Stimulated activated CD8-positive, alpha-beta memory T cell treated with anti-CD3 and anti-CD28 coated beads, Interleukin-12 subunit alpha, Interleukin-12 subunit beta, amount 100 ng/mL, for 4 hours (primary cell): ENCODE measurements at places on chromosomes 16 and 17.

DNA sequence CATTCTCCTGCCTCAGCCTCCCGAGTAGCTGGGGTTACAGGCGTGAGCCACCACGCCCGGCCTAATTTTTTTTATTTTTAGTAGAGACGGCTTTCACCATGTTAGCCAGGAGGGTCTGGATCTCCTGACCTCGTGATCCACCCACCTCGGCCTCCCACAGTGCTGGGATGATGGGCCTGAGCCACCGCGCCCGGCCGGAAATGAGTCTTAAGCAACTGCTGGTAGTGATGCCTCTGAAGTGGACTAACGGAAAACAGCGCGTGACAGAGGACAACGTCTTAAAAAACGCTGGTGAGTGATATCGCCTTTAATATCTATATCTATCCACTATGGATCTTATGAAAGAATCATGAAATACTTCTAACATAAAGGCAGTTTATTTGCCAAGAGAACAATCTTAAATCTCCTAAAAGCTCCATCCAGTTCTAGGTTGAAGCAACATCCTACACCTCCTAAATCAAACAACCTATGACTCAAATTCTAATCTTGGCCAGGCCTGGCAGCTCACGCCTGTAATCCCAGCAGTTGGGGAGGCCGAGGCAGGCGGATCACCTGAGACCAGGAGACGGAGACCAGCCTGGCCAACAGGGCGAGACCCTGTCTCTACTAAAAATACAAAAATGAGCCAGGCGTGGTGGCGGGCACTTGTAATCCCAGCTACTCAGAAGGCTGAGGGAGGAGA lies 69.8 kb downstream of the NXN start:
- no peak for DNase-seq

DNA sequence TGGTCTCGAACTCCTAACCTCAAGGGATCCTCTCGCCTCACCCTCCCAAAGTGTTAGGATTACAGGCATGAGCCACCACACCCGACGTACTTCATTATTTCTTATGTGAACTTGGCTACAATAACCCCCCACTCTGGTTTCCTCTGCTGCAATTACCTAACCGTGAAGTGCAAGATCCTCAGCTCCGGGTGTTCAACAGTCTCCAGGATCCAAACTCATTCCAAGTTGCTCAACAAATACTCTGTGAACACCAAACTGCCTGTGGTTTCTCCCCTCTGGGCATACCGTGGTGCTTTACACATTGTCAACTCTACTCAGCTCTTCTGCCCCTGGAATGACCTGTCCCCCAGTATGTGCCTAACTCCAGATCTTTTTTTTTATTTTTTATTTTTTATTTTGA lies 6.8 kb upstream of the SULT1A1 start:
- DNase-seq = no peak

GRCh38 chr17:50087246-50087911 lies 7.8 kb upstream of the PDK2 start:
- peak; percentile 51 for DNase-seq

- DNase-seq = no peak
Measured at GRCh38 chr17:83162035-83162745, 82.8 kb downstream of the METRNL start.

DNA sequence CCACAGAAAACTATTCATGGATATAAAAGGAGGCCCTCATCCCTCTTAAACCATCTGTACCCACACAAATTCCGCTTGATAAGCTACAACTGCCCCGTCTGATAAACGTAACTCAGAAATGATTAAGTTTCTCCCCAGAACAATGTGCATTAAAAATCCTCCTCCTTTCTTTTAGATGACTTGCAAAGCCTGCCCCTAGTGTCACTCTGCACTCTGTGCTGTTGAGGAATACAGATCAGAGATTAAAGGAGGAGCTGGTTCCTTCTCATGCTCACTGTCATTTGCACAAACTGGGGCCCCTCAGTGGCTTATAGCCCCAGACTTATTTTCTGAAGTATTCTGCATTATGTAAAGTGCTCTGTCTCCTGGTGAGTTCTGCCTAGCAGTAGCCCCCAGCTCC lies 33.3 kb downstream of the CDRT15 start:
- no peak for DNase-seq

- no peak for DNase-seq
Measured at GRCh38 chr16:11303405-11304138, 22.4 kb upstream of the PRM1 start.

DNA sequence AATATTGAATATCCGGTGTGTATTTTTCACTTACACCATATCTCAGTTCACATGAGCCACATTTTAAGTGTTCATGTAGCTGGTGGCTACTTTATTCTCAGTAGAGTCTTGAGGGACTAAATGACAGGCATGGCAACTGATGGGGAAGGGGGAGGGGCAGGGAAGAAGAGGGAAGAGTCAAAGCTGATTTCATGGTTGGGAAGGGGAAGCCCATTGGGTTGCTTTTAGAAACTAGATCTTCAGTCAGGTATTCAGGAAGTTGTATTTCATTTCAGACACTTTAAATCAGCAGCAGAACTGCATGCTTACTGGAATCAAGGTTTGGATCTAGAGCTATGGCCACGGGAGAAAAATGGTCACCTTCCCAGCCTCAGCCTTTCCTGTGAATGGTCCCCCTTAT lies 2.9 kb upstream of the WIPI1 start:
- DNase-seq = no peak

- DNase-seq = no peak
Measured at GRCh38 chr16:57593021-57593420, 35.4 kb upstream of the ADGRG1 start.

GRCh38 chr17:11944587-11944986 lies 52.7 kb downstream of the ZNF18 start:
- no peak for DNase-seq

- no peak for DNase-seq
Measured at GRCh38 chr17:45333702-45334092, 16.9 kb upstream of the MAP3K14 start.

- peak; percentile 97 for DNase-seq
Measured at GRCh38 chr16:67719048-67719777, at the start of gene GFOD2. TSS of gene GFOD2 (minus strand) at chr16:67719316. CDS start at chr16:67685715, 33,601 bp downstream.

DNA sequence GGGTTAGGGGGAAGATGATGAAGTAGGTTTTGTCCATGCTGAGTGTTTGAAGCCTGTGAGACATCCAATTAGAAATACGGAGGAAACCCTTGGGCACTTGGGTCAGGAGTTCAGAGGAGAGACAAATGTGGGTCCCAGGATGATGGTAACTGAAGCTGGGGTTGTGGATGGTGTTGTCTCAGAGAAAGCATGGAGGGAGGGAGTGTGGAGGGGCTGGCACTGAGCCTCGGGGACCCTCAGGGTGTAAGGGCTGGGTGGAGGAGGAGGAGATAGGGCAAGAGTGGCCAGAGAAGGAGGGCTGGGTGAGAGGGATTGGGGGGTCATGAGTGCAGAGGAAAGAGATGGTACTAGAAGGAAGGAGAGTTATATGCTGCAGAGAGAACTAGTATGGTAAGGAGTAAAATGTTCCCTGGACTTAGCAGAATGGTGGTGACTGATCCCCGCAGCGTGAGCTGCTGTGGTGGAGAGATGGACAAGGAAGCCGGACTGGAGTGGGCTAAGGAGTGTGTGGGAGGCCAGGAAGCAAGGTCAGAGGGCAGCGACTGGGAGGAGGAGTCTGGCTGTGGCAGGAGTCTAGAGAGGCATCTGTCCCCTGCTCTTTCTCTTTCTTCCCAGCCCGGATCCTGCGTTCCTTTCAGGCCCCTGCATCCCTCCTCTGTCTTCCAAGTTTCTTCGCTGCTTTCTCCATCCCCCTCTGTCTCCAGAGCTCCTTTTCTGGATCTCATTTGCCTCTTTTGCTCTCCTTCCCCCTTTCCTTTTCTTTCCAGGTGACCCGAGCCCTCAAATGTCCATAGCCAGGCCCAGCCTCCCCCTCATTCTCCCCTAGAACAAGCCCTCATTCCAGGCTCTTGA lies 3.9 kb upstream of the COL1A1 start:
- no peak for DNase-seq

GRCh38 chr16:10611825-10612342 lies 31.5 kb upstream of the EMP2 start:
- no peak for DNase-seq
